ENCODE measurements at places on chromosomes 1 and 21.

- DNase-seq = no peak
These were observed 49.9 kb downstream of the WDR4 start for GRCh38 chr21:42829417-42829816.

- no peak for DNase-seq
These were observed 20.6 kb upstream of the KCNT2 start for GRCh38 chr1:196628838-196629237.

GRCh38 chr1:174660476-174660875, 212.7 kb downstream of the GPR52 start:
- DNase-seq = no peak

DNA sequence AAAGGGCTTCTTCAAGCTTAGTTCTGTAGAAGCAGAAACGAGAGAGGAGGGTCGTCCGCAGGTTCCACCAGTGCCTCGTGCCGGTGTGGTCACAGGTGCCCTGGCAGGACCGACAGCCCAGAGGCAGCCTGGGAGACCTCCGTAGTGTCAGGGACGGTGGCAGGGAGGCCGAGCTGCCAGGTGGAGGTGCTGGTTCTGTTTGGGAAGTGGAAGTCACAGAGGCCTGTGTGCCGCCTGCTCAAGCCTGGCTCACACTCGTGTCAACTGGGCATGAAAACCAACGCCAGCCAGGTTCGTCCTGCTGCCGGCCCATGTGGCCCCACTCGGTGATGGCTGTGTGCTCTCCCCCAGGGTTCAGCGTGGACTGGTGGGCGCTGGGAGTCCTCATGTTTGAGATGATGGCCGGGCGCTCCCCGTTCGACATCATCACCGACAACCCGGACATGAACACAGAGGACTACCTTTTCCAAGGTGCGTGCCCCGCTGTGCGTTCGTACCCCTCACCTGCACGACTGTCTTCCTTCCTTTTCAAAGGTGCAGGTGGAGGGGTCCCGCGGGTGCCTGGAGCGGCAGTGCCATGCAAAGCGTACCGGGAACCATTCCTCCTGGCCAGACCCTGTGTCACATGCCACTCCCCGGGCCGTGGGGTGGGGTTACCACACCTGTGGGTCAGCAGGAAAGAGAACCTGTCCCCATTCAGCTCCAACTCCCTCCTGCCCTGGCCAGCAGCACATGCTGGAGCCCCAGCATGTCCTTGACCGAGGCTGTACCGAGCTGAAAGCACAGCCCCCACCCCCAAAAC, 20.8 kb downstream of the FAAP20 start:
- DNase-seq = no peak
